Nucleus accumbens (tissue), 56 donors: ENCODE measurements at places on chromosomes 3 and 15.

DNA sequence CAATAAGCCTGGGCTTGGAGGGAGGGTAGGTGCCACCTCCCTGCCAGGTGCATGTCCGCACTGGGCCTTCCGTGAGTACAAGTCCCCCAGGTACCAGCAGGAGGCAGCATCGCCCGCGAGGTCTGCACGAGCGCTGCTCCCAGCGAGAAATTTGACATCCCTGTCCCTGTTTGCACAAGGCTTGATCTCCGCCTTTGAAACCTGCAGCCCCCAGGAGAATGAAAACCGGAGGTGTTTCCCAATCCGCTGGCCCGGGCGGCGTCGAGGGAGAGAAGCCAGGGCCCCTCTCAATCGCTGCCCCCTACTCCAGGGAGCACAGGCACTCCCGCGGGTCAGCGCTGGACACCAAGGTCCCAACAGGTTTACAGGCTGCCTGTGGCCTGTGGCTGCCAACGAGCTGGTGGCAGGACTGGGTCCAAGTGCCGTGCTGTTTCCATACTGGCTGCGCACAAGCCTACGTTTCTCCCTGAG, 961 bp downstream of the HAPLN3 start:
- DNase-seq, result no peak

GRCh38 chr3:9503283-9503682, 50.3 kb downstream of the LHFPL4 start:
- peak; percentile 8 for DNase-seq

DNA sequence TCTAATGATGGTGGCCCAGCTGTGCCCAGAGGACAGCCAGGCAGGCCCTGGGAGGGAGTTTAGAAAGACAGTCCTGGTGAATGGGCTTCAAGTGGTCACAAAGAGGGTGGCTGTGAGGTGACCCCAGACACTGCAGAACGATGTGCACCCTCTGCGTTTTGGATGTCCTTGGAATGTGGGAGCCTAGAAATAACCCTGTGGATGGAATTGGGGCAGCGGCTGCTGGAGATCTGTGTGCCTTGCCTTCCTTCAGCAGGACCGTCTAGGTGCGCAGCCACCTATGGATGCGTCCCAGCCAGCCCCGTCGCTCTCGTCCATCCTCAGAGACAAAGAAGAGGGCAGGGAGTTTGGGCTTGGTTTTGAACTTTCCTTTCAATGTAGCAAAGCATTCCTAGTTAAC, 46.5 kb downstream of the KLHL25 start:
- no peak for DNase-seq

GRCh38 chr3:168952551-168952950, 711.0 kb downstream of the MECOM start:
- DNase-seq, result no peak

DNA sequence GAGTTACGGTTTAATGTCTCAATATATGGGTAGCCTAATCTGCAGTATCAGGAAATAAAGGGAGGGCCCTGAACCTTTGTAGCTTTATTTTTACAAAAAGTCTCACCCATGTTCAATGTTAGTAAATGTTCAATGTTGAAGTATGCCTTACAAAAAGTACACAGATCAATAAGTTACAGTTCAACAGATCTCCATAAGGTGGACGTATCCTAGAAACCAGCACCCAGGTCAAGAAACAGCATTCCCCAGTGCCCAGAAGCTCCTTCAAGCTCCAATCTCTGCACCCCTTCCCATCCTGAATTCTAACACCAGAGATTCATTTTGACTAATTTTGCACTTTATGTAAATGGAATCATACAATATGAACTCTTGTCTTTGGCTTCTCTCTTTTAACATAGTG, 31.3 kb downstream of the COLQ start:
- DNase-seq, result no peak

GRCh38 chr3:26058901-26059321, 269.0 kb downstream of the OXSM start:
- no peak for DNase-seq

GRCh38 chr15:66858423-66859207, 156.6 kb downstream of the SMAD6 start:
- DNase-seq, result no peak
